ENCODE measurements at places on chromosomes 3 and 15.

- no peak for DNase-seq
- no peak overlapping the region for H3K4me3 ChIP-seq
- H3K27me3 ChIP-seq = peaks cover 1% of the 10 kb centered on the region
- H3K36me3 ChIP-seq = no peaks in the 10 kb centered on the region
- H3K27ac ChIP-seq = no peak overlapping the region
Measured at GRCh38 chr3:131109156-131109555, 82.5 kb downstream of the NEK11 start.

GRCh38 chr3:3288255-3288654, 108.8 kb upstream of the CRBN start:
- H3K27ac ChIP-seq = no peak overlapping the region
- no peak overlapping the region for H3K4me3 ChIP-seq
- no peaks in the 10 kb centered on the region for H3K27me3 ChIP-seq
- DNase-seq = no peak
- H3K4me1 ChIP-seq = no peaks in the 10 kb centered on the region
- no peaks in the 10 kb centered on the region for H3K36me3 ChIP-seq

GRCh38 chr3:50068134-50068533, 20.6 kb upstream of the RBM5 start:
- no peak overlapping the region for H3K27ac ChIP-seq
- H3K4me1 ChIP-seq = no peaks in the 10 kb centered on the region
- no peak for DNase-seq
- no peaks in the 10 kb centered on the region for H3K27me3 ChIP-seq
- H3K36me3 ChIP-seq = peaks cover 65% of the 10 kb centered on the region

- DNase-seq = no peak
- no peaks in the 10 kb centered on the region for H3K4me1 ChIP-seq
- H3K27me3 ChIP-seq = no peaks in the 10 kb centered on the region
- peaks cover 52% of the 10 kb centered on the region for H3K36me3 ChIP-seq
- no peak overlapping the region for H3K27ac ChIP-seq
Measured at GRCh38 chr3:47849699-47850563, 47.0 kb downstream of the DHX30 start.

DNA sequence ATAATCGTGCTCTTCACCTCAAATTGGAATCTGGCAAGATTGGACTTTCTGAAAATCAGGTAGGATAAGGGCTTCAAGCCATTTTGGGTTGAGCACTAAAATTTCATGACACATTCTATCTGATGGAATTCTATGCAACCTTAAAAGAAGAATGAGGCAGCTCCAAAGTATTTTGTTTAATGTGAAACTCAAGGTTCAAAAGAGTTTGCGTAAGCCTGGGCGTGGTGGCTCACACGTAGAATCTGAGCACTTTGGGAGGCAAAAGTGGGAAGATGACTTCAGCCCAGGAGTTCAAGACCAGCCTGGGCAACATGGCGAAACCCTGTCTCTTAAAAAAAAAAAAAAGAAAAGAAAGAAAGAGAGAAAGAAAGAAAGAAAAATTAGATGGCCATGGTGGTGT, 3.6 kb upstream of the PLA1A start:
- H3K27me3 ChIP-seq = peaks cover 13% of the 10 kb centered on the region
- peaks cover 18% of the 10 kb centered on the region for H3K4me1 ChIP-seq
- no peak overlapping the region for H3K4me3 ChIP-seq
- no peak overlapping the region for H3K27ac ChIP-seq
- peaks cover 10% of the 10 kb centered on the region for H3K36me3 ChIP-seq
- no peak for DNase-seq

GRCh38 chr3:33904730-33905129, 106.3 kb downstream of the PDCD6IP start:
- H3K27ac ChIP-seq = no peak overlapping the region
- DNase-seq = no peak
- no peaks in the 10 kb centered on the region for H3K36me3 ChIP-seq
- no peaks in the 10 kb centered on the region for H3K4me1 ChIP-seq
- peaks cover 2% of the 10 kb centered on the region for H3K27me3 ChIP-seq

- H3K27ac ChIP-seq = no peak overlapping the region
- no peak for DNase-seq
- H3K36me3 ChIP-seq = no peaks in the 10 kb centered on the region
- H3K4me1 ChIP-seq = no peaks in the 10 kb centered on the region
- H3K4me3 ChIP-seq = no peak overlapping the region
Measured at GRCh38 chr3:89246326-89246725, 138.9 kb downstream of the EPHA3 start.

- H3K4me3 ChIP-seq = no peak overlapping the region
- H3K27ac ChIP-seq = no peak overlapping the region
Measured at GRCh38 chr3:196920733-196921132, 21.6 kb downstream of the NCBP2 start.

DNA sequence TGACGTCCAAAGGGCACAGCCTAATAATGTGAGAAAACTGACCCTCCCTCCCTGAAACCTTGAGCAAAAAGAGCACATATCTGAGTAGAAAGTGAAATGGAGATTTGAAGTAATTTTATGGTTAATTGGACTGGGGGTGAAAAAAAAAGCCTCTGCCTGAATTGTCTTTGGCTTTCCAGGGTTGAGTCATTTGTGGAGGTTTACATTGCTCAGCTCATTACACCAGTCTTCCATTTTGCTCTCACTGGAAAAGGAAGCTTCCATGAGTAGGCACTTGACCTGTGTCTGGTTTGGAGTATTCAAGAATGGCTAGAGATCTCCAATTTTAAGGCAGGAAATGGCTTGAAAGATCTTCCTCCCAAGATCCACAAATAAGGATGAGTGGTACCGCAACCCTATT, 273.9 kb downstream of the PDCD6IP start:
- DNase-seq = no peak
- H3K36me3 ChIP-seq = no peaks in the 10 kb centered on the region
- H3K4me1 ChIP-seq = peaks cover 1% of the 10 kb centered on the region
- H3K27me3 ChIP-seq = peaks cover 3% of the 10 kb centered on the region
- H3K27ac ChIP-seq = no peak overlapping the region
- H3K4me3 ChIP-seq = no peak overlapping the region

DNA sequence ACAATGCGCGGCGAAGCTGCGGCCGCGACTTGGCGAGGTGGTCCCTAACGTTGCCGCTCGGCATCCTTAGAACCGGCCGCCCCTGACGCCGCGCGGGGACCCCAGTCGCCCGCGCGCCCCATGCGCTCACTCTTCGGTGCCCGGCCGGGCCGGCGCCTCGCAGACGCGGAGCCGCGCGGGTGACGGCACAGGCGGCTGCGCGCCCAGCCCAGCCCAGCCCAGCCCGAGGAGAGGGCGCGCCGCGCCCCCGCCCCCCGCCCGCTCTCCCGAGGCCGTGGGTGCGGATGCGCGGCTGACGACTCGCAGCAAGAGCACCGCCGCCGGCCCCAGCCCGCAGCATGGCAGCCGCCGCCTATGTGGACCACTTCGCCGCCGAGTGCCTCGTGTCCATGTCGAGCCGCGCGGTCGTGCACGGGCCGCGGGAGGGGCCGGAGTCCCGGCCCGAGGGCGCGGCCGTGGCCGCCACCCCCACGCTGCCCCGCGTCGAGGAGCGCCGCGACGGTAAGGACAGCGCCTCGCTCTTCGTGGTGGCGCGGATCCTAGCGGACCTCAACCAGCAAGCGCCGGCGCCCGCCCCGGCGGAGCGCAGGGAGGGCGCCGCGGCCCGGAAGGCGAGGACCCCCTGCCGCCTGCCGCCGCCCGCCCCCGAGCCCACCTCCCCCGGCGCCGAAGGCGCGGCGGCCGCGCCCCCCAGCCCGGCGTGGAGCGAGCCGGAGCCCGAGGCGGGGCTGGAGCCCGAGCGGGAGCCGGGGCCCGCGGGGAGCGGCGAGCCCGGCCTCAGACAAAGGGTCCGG, 437 bp downstream of the KLF13 start:
- DNase-seq = no peak
- H3K4me3 ChIP-seq = peak overlapping the region; percentile 68
- H3K36me3 ChIP-seq = peaks cover 38% of the 10 kb centered on the region
- H3K27ac ChIP-seq = peak overlapping the region; percentile 73

- no peak overlapping the region for H3K27ac ChIP-seq
- peaks cover 7% of the 10 kb centered on the region for H3K4me1 ChIP-seq
- H3K36me3 ChIP-seq = peaks cover 68% of the 10 kb centered on the region
- H3K4me3 ChIP-seq = no peak overlapping the region
Measured at GRCh38 chr3:58409663-58410062, 24.0 kb downstream of the PDHB start.

GRCh38 chr3:11600501-11601282, 43.0 kb downstream of the VGLL4 start:
- peaks cover 75% of the 10 kb centered on the region for H3K36me3 ChIP-seq
- H3K27ac ChIP-seq = no peak overlapping the region
- peaks cover 33% of the 10 kb centered on the region for H3K4me1 ChIP-seq
- no peak for DNase-seq

DNA sequence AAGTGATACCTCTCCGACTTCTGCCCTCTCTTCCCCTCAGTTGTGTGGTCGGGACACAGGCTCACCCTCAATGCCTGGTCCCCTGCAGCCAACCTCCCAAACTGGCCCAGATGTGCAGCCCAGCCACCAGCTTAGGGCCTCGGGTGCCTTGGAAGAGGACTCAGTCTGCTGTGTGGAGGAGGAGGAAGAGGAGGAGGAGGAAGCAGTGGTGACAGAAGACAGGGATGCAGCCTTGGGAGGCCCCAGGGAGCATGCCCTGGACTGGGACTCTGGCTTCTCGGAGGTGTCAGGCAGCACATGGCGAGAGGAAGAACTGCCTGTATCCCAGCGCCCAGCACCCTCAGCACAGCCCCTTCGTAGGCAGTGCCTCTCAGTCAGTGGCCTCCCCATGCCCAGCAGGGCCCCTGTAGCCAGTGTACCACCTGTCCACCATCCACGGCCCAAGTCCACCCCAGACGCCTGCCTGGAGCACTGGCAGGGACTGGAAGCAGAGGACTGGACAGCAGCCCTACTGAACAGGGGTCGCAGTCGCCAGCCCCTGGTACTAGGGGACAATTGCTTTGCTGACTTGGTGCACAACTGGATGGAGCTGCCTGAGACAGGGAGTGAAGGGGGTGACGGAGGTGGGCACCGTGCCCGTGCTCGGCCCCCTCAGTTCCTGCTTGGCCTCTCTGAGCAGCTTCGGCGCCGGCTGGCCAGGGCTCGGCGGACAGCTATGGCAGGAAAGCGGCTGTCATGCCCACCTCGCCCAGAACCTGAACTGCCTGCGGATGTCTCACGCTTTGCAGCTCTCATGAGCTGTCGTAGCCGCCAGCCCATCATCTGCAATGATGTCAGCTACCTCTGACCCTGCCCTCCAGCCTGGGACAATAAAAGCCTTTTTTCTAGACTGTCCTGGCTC, 1.3 kb downstream of the INKA1 start:
- H3K27ac ChIP-seq = no peak overlapping the region
- peaks cover 10% of the 10 kb centered on the region for H3K36me3 ChIP-seq
- peaks cover 22% of the 10 kb centered on the region for H3K4me1 ChIP-seq
- H3K4me3 ChIP-seq = peak overlapping the region; percentile 83
- no peak for DNase-seq

- H3K27me3 ChIP-seq = no peaks in the 10 kb centered on the region
- H3K27ac ChIP-seq = no peak overlapping the region
- H3K4me1 ChIP-seq = no peaks in the 10 kb centered on the region
- H3K36me3 ChIP-seq = no peaks in the 10 kb centered on the region
- DNase-seq = no peak
Measured at GRCh38 chr3:73604451-73604850, 20.3 kb downstream of the PDZRN3 start.

DNA sequence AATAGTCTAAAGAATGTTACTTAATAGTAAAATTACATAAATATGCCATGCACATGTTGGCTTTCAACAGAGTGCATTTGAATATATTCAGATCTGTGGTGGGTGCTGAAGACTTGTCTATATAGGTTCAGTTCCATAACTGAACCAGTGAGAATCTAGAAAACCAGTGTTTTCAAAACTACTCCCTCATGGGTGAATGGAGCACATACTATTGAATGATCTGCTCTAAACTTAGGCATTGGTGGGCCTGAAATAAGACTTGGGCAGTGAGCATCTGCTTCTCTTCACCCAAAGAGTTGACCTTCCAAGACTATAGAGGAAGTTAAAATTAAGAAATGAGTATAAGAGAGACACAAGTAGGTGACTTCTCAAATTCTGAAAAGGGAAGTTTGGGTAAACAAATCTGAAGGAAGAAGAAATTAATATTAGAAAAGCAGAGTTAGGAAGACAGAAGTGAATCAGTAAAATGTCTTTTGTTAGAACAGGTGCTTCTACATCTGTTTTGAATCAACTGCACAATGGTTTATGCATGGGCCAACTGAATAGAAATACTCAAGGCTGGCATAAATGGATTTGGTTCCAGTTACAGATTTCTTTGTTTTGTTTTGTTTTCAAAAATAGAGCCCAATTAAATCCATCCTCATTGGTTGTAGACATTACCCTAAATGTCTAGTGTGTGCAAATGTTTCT, 19.3 kb downstream of the ALCAM start:
- H3K4me1 ChIP-seq = peaks cover 3% of the 10 kb centered on the region
- H3K4me3 ChIP-seq = no peak overlapping the region
- peaks cover 3% of the 10 kb centered on the region for H3K27me3 ChIP-seq
- no peak for DNase-seq
- peaks cover 11% of the 10 kb centered on the region for H3K36me3 ChIP-seq

DNA sequence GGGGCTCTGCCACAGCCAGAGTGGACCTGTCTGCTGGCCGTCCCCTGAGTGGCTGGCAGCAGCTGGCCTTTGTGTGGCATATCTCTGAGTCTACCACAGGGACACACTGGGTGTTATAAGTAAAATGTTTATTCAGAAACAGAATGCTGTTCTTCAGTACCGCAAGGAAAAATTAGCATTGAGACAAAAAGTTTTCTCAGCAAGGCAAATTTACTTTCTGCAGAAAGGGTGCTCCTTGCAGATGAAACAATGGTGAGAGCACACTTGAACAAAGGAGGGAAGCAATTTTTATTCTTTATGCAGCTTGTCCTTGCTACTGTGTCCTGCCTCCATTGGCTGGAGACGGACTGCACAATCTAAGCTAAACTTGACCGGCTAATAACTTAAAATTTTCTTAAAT, 4.0 kb downstream of the TMEM89 start:
- H3K4me3 ChIP-seq = no peak overlapping the region
- peaks cover 59% of the 10 kb centered on the region for H3K36me3 ChIP-seq
- no peak for DNase-seq
- peaks cover 9% of the 10 kb centered on the region for H3K4me1 ChIP-seq
- H3K27ac ChIP-seq = no peak overlapping the region

GRCh38 chr15:78617076-78617475, 3.7 kb downstream of the CHRNA3 start:
- H3K4me3 ChIP-seq = no peak overlapping the region
- H3K4me1 ChIP-seq = peaks cover 3% of the 10 kb centered on the region
- no peak overlapping the region for H3K27ac ChIP-seq
- no peak for DNase-seq
- H3K27me3 ChIP-seq = peaks cover 31% of the 10 kb centered on the region

GRCh38 chr15:78650022-78650421, 9.0 kb upstream of the CHRNB4 start:
- H3K27me3 ChIP-seq = peaks cover 13% of the 10 kb centered on the region
- H3K4me3 ChIP-seq = no peak overlapping the region
- no peak overlapping the region for H3K27ac ChIP-seq
- no peak for DNase-seq
- H3K36me3 ChIP-seq = no peaks in the 10 kb centered on the region
- H3K4me1 ChIP-seq = no peaks in the 10 kb centered on the region
